ENCODE measurements at places on chromosomes 11 and 22.

DNA sequence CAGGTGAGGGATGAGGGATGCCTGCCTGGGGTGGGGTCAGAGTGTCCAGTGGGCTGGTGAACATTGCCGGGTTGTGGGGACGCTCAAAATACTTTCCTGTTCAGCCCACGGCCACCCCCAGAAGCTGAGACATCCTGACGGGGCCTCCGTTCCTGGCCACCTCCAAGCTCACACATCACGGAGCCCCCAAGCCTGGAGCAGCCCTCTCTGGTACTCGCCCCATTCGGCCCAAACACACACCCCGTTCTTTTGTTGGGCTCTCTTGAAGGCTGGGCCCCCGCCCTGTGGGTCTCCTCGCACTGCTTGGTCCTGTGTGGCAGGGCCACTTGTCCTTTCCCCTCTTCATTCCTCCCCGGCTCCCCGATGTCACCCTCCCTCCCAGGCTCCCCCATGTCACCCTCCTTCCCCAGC is 442.6 kb downstream of the TBC1D22A start:
- no peak for DNase-seq

GRCh38 chr11:1589996-1590395 is 4.9 kb upstream of the KRTAP5-1 start:
- no peak for DNase-seq

DNA sequence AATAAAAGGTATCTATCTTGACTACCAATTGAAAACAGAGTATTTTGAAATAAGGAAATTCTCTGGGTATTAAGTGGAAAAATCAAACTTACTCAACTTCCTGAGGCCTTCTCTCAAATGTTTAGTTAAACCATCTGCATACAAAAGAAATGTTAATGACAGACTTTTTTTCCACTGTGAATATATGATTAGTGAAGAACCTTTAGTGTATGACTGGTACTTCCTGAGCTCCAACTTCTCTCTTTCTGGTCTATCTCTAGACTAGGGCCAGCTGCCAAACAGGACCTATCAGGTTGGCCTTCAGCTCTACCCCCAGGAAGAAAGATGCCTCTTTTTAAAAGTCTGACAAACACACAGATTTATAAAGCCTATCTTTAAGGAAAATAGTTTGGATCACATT is 68.8 kb upstream of the SCUBE2 start:
- no peak for DNase-seq

GRCh38 chr22:39279170-39279850 is 34.5 kb upstream of the PDGFB start:
- no peak for DNase-seq

DNA sequence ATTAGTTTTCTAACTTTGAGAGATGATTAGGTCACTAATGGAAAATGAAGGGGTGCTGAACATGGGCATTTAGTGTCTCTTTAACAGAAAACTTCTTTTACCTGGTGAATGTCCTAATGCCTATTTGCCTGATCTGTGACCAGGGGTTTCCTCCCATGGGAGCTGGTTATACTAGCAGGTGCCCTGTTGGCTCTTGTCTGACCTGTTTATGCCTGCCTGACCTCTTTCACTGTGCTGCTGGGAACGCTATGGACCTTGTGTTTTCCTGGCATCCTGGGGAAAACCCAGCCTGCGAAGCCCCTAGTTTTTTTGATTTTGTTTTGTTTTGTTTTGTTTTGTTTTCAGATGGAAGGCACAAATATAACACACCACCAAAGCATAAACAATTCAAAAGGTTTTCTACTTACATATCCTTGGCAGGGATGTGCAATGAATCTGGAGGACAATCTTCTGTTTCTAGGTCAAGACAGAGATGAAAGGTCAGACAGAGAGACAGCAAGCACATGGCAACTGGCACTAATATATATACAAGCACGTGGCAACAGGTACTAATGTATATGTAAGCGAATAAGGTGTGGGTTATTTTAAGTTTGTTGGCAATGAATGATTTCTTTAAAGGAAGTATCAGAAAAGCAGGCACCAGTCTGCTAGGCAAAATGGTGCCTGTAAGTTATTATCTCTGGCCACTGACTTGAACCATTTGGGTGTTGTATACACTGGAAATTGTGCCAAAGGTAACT is 390.2 kb downstream of the LUZP2 start:
- DNase-seq: no peak

DNA sequence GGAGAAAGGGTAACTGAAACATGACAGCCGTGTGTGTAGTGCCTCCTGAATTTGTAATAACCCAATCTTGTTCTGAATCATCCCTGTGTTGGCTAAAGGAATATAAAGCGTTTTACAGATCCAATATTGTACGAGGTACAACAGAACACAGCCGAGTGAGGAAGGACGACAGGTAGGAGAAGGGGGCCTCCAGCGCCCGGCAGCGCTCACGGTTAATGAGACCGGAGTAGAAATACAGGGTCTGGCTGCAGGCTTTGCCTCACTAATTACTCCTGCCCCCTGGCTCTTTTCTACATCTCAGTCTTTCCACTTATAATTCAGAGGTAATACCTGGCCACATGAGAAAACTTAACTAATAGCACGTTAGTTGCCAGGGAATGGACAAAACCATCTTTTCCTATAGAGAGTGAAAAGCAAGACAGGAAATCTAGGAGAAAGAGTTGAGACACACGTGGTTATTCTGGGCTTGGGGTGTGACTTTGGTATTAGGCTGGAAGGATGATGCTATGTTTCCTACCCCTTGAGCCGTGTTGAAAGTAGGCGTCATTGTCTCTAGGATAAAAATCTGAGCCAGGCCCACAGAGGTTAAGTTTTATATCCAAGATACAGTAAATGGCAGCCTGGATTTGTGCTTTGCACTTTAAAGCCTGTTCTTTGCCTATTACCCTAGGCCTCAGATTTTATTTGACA is 54.1 kb downstream of the GRIK4 start:
- no peak for DNase-seq

Data from GM12891 (cell line).